ENCODE measurements at places on chromosomes 1 and 21.

DNA sequence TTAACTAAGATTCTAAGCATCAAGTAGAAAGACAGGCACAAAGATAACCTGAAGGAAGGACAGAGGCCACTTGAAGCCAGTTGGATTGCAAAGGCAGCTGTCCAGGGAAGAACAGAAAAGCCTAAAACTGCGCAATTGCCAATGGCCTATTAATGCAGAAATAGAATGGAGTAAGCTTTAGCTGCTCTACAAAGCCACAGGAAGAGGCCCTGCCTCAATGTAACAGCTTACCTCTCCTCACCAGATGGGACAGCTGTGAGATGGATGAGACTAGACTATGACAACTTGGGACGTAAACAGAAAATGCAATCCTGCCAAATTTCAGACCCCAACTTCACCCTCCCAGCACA lies 176.5 kb downstream of the EIF4G3 start:
- no peak for DNase-seq

DNA sequence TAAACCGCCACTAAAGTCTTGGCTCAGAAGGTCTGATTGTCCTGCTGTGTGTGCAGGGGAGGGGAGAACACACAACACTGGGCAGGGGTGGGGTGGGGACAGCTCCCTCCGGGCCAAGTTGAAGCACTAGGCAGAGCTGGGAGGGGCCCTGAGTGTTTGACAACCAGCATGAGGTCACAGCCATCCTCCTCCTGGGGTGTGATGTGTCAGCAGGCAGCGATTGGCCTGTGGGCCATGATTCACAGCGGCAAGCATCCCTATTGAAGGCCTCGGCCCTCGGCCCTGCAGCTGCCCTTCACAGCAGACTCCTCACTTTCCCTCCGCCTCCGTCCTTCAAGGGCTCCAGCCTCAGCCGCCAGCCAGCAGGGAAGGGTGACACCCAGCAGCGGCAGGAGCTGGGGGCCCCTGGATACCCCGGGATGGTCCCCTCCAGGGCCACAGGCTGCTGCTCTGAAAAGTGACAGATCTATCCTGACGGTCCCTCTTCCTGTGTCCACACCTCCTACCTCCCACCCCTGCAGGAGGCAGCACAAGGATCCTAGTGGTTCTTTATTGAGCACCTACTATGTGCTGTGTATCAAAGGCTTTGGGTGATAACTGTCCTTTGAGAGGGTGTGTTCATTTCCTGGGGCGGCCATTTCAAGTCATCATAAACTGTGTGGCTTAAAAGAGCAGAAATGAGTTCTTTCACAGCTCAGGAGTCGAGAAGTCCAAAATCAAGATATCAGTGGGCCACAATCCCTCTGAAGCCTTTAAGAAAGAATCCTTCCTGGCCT lies 66.0 kb upstream of the SLC25A33 start:
- peak; percentile 44 for DNase-seq

GRCh38 chr1:118945489-118945888 lies 42.7 kb downstream of the TBX15 start:
- DNase-seq, result no peak

- no peak for DNase-seq
These were observed 932 bp upstream of the USP24 start for GRCh38 chr1:55216096-55216495.

DNA sequence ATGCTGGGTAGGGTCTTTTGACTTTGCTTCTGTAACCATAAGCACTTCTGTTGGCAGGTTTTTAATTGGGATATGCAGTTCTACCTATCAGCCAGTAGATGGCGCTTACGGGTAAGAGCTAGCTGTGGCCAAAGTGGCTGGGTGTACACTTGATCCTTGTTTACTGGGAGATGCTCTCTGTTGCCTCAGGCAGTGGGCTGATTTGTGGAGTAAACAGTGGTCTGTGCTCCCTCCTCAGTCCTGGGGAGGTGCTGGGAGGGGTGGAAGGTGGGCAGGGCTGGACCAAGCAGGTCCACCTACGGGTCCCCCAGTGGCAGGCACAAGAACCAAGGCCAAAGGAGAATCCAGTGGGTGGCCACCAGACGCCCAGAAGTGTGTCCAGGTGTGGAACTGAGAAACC lies 43.4 kb downstream of the RALGPS2 start:
- no peak for DNase-seq

DNA sequence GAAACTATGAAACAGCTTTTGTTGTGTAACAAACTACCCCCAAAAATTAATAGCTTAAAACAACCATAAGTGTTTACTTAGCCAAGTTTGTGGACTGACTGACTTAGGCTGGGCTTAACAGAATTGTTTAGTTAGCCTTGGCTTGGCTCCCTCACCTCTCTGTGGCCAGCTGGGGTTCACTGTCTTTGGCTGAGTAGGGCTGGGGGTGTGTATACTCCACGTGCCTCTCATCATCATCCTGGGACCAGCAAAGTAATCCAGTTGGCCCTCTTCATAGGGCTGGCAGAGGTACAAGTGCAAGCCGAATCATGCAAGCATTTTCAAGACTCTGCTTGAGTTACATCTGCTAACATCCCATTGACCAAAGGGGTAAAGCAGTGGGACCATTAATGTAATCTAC lies 252.3 kb downstream of the BRINP2 start:
- no peak for DNase-seq

GRCh38 chr1:23452011-23452411 lies 27.5 kb upstream of the TCEA3 start:
- DNase-seq, result no peak

- DNase-seq, result no peak
These were observed 7.2 kb downstream of the C1orf116 start for GRCh38 chr1:207025146-207025880.

DNA sequence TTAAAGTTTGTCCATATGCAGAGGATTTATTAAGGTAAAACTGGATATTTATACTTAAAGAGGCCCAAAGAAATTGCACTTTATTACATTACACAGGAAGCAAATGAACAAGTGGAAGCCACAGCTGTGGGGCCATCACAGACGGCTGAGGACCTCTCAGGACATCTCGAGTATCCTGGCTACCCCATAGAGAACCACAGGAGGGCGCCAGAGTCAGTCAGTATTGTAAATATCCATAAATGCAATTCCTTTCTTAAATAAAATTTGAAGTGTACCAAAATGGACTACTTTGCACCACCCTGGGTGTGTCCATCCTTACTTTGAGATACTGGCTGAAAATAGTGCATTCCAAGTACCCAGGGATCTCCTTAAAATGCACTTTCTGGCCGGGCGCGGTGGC lies 257.2 kb downstream of the MRPL39 start:
- DNase-seq, result no peak

DNA sequence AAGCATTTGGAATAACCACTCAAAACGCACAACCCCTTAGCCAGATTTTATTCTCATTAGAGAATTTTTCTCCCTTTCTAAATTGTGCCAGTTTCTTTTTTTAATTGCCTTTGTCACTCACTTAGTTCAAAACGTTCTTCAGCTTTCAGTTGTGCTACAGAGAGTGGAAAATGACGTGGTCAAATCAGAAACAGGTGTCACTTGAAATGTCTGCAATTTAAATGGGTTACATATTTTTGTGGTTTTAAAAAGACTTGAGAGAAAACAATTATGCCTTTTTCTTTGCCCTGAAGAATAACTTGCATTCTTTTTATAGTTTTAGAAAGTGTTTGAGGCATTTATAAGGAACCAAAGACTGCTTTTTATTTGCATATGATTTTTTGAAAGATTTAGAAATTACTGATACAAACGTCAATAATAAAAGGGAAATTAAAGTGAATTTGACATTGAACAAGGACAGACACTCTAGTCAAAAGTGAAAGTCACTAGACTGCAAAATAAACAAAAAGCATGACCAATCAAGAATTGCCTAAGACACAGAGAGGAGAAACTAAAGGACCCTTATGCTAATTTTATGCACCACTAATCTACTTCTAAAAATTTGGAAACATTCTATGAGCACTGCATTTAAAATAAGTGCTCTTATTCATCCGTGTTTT lies 191.0 kb downstream of the TPR start:
- no peak for DNase-seq
